ENCODE measurements at places on chromosomes 6 and 20.

DNA sequence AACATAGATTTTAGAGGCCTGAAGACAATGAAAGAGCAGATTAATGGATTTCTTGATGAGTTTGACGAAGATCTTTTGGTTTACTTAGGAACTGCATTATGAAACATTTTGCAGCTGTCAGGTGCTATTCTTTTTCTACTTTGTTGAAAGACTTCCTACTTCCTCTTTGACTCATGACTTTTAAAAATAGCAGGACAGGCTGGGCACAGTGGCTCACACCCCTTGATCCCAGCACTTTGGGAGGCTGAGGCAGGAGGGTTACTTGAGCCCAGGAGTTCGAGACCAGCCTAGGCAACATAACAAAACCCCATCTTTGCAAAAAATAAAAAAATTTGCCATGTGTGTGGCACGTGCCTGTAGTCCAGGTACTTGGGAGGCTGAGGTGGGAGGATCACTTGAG, 52.0 kb downstream of the ITCH start:
- no peak for DNase-seq

- DNase-seq: no peak
Observed at GRCh38 chr6:36594816-36595643, 868 bp downstream of the SRSF3 start.

DNA sequence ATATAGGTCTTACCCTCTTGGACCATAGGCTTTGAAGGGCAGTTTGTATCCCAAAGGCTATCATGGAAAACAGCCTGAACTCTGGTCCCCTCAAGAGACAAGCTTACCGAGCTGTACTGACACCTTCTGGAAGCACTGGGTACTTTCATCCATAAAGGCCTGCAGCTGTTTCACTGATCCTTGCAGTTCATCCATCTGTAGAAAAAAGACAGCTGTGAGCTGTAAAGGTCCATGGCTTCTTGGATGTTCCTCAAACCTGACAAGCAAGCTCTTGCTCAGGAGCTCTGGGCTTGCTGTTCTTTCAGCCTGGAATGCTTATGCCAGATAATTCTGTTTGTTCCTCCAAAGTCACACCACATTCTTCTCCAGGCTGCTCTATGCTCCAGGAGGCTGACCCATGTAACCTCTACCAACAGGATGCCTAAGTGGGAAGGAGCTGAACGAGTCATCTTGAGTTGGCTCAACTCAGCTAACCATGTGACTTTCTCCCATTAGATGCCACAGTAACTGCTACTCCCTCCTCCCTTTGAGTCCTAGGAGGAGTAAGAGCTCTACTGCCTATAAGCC, 8.8 kb upstream of the NDRG3 start:
- no peak for DNase-seq

GRCh38 chr6:29537714-29538403, 21.7 kb downstream of the UBD start:
- DNase-seq: no peak

GRCh38 chr20:33209789-33210188, 7.4 kb upstream of the BPIFA3 start:
- no peak for DNase-seq

DNA sequence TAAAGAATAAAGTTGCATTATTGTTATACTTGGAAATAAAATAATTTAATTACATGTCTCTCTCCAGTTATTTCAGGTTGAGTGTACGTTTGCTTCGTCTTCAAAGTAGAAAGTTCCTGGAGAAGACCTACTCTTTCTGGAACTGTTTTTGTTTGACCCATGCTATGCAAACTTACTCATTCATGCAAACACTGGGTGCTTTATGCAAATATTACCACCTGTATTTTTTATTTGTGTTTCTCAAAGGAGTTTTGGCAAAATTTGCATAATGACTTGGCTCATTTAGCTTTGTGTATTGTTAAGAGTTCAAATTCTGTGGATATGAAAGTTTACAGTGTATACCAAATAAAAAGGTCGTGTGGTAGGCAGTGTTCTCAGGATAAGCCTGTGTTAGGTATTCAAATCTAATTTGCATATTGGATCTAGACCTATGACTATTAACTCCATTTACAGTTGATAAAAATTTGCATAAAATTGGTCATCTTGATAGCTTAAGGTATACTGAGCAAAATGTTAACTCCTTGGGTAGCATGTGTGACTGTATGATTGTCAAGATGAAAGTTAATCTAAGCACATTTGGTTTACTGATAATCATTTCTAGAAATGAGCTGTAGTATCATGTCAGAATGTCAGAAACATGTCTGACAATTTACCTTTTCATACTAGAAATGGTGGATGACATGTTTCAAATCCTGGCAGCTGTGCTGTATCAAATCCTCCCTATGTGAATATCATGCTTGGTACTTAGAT, 65.2 kb downstream of the CDKAL1 start:
- DNase-seq: no peak

- DNase-seq: no peak
Observed at GRCh38 chr6:81636930-81637568, 115.4 kb downstream of the TENT5A start.

GRCh38 chr20:45405571-45406259, 2.4 kb upstream of the DBNDD2 start:
- no peak for DNase-seq

- no peak for DNase-seq
Observed at GRCh38 chr6:136341967-136342366, 52.3 kb upstream of the BCLAF1 start.

DNA sequence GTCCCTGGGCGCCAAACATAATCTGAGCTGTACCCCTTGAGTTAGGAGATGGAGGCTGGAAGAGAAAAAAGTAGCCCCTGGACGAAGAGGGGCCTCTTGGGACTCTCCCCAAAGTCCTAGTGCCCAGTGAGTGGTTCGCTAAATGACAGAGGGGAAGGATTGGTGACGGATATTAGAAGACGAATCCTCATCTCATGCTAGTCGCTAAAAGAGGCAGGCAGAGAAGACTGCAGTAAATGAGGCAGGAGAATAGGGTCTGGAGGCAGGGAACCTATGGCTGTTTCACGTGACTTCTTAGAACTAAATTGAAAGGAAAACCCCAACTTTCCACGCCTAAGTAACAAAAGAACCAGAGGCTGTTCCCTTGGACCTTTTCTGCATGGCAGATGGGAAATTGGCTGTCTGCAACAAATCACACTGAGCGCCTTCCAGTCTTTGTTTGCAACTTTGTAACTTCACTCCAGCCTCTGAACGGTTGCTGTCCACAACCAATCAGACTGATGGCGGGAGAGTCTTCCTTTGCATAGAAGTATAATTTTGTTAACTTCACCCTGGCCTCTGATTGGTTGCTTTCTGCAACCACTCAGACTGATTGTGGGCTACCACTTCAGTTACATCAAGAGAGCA, 731 bp upstream of the RBL1 start:
- DNase-seq: no peak

DNA sequence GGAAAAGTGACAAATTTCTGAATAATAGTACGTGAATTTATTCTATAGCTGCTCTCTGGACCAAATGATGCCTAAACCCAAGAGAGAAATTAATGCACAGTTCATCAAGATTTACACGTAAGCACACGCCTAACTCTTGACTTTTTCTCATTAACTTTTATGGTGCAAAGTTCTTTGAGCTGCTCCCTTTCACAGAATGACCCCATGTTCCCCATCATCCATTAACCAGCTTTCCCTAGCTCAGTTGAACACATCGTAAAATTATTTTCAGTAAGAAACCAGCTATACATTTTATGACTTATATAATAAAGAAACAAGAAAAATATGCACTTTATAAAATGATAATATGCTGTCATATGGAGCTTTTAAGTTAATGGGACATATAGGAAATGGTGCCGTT, 54.3 kb downstream of the ID4 start:
- DNase-seq: no peak

- no peak for DNase-seq
Observed at GRCh38 chr6:133683606-133684005, 205.3 kb upstream of the TCF21 start.

- no peak for DNase-seq
Observed at GRCh38 chr20:61638802-61639585, 386.9 kb downstream of the CDH4 start.

- DNase-seq: no peak
Observed at GRCh38 chr20:47269309-47270165, 87.0 kb downstream of the ZMYND8 start.

Data from NCI-H187 (cell line).